RKO (cell line): ENCODE measurements at places on chromosomes 12 and 14.

DNA sequence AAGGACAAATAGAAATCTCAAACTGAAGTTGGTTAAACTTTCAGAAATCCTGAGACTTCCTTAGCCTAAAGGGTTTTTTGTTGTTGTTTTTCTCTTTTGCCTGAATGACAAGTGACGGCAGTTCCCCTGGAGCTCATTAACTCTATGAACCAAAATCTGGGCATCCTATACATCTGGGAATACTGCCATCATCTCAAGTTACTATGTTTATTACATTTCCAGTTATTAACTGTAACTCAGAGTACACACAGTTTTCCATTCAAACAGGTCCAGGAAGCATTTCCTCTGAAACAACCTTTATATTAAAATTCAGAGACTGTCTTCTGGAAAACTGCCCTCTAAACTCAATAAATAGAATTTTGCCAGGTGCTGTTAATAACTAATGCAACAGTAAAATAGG is 55.6 kb upstream of the CDKL1 start:
- no peak for DNase-seq

GRCh38 chr14:86961106-86961716 is 1031.8 kb downstream of the GALC start:
- DNase-seq, result peak; percentile 61

GRCh38 chr12:38384816-38385378 is 68.3 kb downstream of the ALG10B start:
- no peak for DNase-seq

GRCh38 chr12:32223941-32224340 is 117.3 kb downstream of the BICD1 start:
- DNase-seq, result no peak

DNA sequence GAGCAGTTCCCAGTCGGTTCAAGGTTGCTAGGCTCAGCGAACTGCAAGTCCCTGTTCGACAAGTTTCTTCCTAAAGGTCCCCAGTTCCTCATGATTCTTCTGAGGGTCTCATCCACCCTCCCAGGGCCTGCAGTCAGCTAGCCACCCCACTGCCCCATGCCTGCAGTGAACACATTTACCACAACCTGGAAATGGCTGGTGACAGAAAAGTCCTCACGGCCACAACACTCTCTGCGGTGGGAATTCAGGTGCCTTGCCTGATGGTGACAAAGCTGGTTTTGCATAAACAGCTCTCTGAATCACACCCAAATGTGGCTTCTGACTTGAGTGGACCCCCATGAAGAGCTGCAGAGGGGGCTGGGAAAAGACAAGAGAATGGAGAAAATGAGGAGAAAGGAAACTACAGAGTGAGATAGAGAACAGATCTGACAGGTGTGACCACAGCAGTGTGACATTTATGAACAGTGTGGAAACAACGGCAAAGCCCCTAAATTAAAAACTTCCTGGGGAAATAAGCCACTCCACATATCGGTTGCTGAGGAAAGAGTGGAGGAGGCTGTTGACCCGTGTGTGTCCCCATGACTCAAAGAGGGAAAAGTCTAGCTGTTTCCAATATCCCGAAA is 1.3 kb upstream of the CD27 start:
- no peak for DNase-seq

GRCh38 chr14:64337888-64338615 is 43.9 kb upstream of the ESR2 start:
- peak; percentile 82 for DNase-seq
